Posterior vena cava (tissue), 2 donors: ENCODE measurements at places on chromosomes 16 and 17.

DNA sequence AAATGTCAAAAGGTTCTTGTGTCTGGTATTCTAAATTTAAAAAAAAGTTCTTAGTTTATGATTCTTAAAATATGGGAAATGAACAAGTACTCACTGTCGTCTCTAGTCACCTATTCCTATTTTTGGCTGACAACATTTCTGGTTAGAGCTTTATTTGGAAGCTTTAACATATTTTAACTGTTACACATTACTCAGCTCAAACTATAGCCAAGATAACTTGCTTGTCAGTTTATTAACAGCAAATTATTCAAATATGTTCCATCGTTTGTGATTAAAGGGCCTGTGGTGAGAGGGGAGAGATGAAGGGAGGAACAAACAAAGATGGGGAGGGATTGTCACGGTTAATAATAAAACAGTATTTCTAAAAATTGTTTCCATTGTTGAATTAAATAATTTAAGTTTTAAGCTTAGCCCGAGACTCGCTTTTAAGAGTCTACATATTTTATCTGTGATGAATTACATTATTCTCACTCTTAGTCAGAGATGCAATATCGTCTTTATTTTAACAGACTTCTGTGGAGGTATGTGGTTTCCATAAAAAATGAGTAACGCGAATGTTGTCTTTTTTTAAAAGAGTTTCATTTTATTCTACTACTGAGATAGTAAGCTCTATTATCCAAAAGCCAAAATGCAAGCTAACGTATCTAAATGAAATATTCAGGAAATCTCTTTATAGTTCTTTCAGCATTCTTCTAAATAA lies 321.9 kb upstream of the PMFBP1 start:
- no peak for DNase-seq

DNA sequence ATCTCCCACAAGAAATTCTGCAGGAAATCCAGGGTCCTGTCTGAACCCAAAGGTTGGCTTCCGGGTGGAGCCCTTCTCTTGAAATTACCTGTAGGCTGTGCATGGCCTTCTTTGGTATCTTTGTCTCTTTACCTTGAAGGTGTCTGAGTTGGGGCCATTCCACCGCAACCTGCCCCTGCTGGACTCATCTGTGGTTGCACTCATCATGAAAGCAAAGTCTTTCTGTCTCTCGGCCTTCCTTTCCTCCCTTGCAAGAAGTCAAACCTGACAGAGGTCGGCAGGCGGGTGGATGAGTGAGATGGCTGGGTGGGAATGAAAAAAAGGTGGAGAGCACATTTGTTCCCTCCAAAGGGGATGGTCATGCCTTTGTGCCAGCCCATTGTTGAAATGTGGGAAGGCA lies 25.1 kb downstream of the SALL1 start:
- DNase-seq: no peak

- no peak for DNase-seq
Measured at GRCh38 chr17:60645918-60646523, 31.6 kb upstream of the BCAS3 start.

- no peak for DNase-seq
Measured at GRCh38 chr16:89078172-89078571, 15.5 kb upstream of the ACSF3 start.

- DNase-seq: peak; percentile 38
Measured at GRCh38 chr16:31365131-31365865, 10.3 kb downstream of the ITGAX start.

- no peak for DNase-seq
Measured at GRCh38 chr16:68013440-68013839, 2.3 kb downstream of the DPEP2NB start.

GRCh38 chr17:7156342-7156940 lies 22.7 kb downstream of the ASGR1 start:
- peak; percentile 48 for DNase-seq

DNA sequence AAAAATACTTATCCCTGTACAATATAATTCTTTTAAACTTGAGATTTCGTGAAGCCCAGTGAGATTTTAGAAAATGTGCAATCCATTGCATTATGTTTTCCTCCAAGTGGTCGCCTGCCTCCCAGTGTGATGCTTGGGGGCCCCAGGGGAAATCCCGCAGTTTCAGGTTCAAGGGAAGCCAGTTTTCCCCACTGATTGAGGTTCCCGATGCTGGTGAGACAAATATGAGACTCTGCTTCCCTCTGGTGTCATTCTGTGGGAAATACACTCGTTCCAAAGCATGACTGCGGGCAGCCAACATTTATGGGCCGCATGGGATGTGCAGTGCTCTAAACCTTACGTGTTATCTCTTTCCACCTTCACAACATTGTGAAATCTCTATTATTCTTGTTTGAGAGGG lies 200.8 kb downstream of the PRKCB start:
- no peak for DNase-seq

- no peak for DNase-seq
Measured at GRCh38 chr16:65463652-65464260, 341.9 kb upstream of the CDH11 start.

DNA sequence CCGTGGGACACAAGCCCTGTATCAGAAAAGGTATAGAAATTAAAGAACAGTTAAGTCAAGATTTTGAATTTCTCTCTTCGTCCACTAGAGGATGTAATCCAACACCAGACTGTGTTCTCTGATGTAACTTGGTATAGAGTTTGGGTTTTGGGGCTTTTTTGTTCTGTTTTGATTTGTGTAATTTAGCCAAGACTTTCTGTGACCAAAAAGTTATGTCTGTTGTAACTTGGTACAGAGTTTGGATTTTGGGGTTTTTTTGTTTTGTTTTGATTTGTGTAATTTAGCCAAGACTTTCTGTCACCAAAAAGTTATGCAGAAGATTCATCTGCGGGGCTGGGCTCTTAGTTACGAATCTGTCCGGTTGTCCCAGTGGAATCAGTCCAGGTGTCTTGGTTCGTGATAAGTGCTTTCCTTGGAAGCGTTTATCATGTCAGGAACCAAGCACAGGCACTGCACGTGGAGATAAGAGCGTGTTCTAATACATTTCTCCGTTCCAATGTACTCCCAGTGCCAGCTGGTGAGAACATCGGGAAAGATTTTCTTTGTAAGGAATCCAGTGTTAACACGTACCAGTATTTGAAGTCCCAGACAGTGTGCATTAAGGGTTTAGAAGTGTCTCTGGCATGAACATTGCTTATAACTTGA lies 44.1 kb upstream of the SEC14L1 start:
- no peak for DNase-seq

GRCh38 chr17:49942947-49943346 lies 26.0 kb upstream of the DLX4 start:
- no peak for DNase-seq

- no peak for DNase-seq
Measured at GRCh38 chr17:61759362-61759761, 104.0 kb downstream of the BRIP1 start.

DNA sequence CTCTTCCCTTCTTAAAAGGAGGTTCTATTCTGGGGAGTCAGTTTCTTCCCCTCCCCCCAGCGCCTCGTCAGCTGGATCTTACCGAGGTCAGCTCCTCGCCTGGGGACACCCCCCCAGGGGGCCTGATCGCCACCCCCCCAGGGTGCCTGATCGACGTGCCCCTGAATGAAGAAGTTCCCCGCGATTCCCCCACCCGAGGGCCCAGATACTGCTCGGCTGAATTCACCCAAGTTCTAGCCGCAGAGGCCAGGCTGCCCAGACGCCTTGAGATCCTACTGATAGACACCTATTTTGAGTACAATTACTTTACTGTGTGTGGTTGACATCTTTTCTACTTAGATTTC lies 1.4 kb downstream of the RAB11FIP3 start:
- DNase-seq: no peak

DNA sequence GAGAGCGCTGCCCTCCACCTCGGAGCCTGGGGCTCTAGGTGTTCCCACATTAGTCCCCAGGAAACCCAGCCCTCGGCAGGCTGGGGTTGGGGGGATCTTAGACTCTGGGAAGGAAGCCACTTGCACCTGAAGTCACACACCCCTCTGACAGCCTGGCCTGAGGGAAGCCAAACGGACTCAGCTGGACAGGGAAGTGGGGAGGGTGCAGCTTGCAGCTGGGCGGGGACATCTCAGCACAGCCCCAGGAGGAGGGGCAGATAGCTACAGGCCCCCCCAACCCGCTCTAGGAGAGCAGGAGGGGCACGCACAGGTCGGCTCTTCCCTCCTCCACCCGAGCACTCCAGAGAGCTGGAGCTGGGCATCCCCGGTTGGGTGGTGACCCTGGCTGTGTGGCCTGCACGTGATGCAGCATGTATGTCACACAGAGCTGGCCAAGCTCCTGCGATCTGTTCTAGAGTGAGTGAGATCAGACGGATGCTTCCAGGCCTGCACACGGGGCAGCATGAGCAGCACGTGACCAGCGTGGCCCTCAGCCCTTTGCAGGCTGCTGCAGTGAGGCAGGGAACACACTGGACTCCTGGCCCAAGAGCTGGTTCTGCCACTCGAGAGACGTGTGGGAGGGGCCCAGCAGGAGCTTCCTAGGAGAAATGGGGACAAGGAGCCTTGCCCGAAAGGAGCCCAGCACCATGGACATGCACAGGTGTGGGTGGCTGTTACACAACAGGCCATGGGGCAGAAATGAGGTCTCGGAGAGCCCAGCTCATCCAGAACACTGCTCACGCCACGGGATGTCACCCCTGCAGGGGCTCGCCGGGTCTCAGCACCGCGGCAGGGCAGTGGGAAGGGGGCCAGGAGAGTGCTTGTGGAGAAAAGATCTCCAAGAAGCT lies 15.4 kb downstream of the KIFC3 start:
- peak; percentile 89 for DNase-seq

GRCh38 chr16:55678161-55678821 lies 22.5 kb downstream of the SLC6A2 start:
- no peak for DNase-seq

GRCh38 chr16:85341972-85342695 lies 229.9 kb upstream of the CIBAR2 start:
- DNase-seq: no peak

DNA sequence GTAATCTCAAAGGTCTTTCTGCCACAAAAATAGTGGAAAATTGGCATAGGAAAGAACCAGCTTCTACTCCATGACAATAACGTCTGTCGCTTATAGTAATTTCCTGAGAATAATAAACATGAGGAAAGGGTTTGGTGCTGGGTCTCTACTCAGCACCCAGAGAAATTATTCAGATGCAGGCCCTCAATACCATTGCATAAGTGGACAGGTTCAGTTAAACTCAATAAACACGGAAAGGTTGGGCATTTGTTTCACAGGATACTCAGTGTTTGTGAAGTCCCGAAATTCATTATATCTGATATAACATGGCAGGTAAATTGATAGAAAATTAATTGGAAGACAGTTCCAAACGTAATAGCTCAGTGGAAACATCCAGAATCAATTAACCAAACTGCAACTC lies 254.0 kb downstream of the CNTNAP4 start:
- no peak for DNase-seq

- no peak for DNase-seq
Measured at GRCh38 chr17:70290770-70291169, 121.4 kb downstream of the KCNJ2 start.

DNA sequence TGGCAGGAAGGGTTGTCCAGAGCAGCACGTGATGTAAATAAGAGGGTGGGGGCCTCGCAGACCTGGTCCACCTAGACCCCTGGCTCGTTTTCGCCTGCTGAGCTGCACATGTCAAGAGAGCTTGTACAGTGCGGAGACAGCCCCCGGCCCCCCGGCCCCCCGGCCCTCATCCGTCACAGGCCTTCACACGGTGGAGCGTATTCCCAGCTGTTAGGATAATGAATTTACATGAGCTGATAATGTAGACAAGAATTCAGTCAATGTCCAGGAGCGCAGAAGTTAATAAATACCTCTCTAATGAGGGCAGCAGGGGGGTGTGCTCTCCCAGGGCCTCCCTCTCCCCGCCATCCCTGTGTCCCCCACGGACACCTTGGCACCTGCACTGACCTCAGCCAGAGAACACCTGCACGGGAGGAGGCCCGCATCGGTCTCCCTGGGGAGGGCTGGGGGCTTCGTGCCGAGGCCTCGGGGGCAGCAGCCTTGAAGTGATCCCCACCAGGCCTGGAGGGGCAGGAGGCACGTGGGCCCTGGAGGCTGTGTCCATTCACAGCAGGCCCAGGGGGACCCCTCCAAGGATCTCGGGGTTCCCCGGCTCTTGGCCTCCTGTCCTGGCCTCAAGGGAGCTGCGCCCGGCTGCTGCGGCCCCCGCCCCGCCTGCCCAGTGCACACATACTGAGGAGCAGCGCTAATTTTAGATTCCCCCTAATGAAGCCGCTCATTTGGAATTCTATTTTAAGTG lies 14.6 kb downstream of the GSE1 start:
- no peak for DNase-seq

- no peak for DNase-seq
Measured at GRCh38 chr16:19118938-19119431, 5.2 kb downstream of the ITPRIPL2 start.
